Uterus (tissue), 4 donors: ENCODE measurements at places on chromosomes 2 and 18. TPM values are rescaled to one million over a fixed set of nuclear protein-coding genes. Genes with fewer than 3 reads are reported as not detected.

DNA sequence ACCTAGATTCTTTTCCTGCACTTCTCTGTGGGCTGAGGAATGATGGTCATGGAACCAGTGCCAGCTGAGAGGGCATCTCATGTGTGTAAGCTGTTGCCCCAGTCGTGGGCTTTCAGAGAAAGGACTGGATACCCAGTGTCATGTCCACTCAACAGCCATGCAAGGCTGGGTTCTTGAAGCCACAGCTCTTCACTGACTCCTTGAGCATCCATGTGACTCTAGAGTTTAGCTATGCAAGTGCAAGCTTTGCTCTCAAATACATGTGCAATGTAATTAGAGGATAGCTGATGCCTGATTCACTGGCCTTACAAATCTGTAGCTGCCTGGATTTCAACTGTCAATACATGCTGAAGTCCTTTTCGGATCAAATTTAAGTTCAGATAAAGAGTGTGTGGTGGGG is 46.8 kb upstream of the EML6 start:
- DNase-seq: no peak

- DNase-seq: no peak
Observed at GRCh38 chr18:2547477-2548087, 23.7 kb downstream of the METTL4 start.

DNA sequence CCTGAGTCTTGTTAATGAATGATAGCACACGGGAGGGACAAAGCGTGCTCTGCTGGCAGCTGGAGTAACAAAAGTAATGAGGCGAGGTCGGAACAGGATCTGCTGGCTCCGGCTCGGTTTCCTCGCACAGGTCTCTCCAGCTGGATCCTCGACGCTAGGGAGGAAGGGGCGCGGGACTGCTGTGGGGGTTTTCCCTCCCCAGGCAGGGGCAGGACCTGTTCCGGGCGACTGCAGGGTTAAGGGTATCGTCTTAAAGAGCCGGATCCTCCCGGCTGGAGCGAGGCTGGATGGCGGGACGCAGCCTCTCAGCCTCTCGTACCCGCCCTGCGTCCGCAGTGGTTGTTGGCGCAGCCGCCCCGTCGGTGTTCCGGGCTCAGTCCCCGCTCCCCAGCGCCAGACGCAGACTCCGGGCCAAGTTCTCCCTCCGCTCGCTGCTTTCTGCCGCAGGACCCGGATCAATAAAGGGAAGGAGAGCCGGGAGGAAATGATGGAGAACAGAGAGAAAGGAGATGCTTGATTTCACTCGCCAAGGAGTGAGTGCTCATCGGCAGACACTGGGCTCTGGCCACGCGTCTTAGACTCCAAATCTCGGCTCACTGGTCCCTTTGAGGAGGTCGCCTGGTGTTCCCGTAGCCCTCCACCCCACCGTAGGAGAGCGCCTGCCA is 1.1 kb upstream of the LIPG start:
- DNase-seq: no peak

GRCh38 chr2:130796290-130796689 is 40.4 kb upstream of the ARHGEF4 start:
- DNase-seq: no peak

- DNase-seq: no peak
Observed at GRCh38 chr2:132790207-132790785, 120.3 kb upstream of the LYPD1 start.

GRCh38 chr18:22185273-22185672 is 15.9 kb downstream of the GATA6 start:
- no peak for DNase-seq

The IGFBP5 gene
- 2,812 TPM for total RNA-seq
